Stomach (tissue), 19 donors: ENCODE measurements at places on chromosomes 7 and 10. TPM values are rescaled to one million over a fixed set of nuclear protein-coding genes. Genes with fewer than 3 reads are reported as not detected.
A peak's percentile ranks its signal among the peaks of the same experiment; 100 is the strongest.

DNA sequence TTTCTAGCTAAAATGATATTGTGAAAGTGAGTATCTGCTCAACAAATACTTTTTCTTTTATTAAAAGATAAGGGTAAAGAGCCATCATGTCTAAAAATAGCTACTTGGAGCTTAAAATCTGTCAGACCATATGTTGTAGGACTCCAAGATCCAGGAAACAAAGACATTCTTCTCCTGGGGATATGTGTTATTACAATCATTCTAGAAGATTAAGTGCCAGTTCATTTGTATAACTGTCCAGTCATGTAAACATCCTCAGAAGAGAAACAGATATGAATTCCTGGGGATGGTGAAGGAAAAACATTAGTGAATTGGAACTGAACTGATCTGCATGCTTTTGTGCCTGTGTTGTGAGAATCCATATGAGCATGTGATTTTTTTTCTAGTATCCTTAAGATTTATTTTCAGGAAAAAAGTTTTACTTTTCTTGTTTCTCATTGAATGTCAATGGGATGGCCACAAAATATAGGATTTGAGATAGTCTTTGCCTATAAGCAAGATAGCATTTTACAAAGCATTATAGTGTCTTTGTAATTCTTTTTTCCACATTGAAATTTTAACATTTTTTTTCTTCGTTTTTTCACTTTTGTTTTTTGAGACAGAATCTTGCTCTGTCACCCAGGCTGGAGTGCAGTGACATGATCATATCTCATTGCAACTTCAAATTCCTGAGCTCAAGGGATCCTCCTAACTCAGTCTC is 14.4 kb upstream of the MTERF1 start:
- no peaks in the 10 kb centered on the region for H3K4me1 ChIP-seq
- no peaks in the 10 kb centered on the region for H3K27me3 ChIP-seq
- H3K27ac ChIP-seq, result no peak overlapping the region
- no peak overlapping the region for H3K4me3 ChIP-seq
- peak; percentile 12 for DNase-seq

- H3K27me3 ChIP-seq, result no peaks in the 10 kb centered on the region
- no peak overlapping the region for H3K27ac ChIP-seq
- H3K36me3 ChIP-seq, result no peaks in the 10 kb centered on the region
- no peak for DNase-seq
- no peaks in the 10 kb centered on the region for H3K4me1 ChIP-seq
- no peak overlapping the region for H3K4me3 ChIP-seq
Observed at GRCh38 chr10:110695539-110695886, 51.4 kb downstream of the RBM20 start.

GRCh38 chr10:121633056-121633455 is 34.8 kb upstream of the FGFR2 start:
- no peaks in the 10 kb centered on the region for H3K27me3 ChIP-seq
- H3K27ac ChIP-seq, result no peak overlapping the region
- no peaks in the 10 kb centered on the region for H3K4me1 ChIP-seq

DNA sequence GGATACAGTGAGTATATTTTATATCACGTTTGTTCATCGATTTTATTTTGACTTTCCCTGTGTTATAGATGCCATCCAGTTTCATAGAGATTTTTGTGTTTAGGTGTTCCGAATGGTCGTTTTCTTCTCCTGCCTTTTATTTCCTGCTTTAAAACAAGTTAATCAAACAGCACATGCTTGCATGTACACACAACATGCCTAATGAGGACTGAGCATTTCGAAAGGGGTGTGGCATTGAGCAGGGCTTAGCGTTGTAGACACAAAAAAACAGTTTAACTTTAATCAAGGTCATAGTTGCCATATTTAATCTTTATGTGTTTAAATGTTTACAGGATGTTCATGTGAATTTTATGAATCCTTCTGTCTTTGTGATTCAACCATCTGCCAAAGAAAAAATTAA is 430.5 kb upstream of the GALNT17 start:
- H3K4me3 ChIP-seq, result no peak overlapping the region
- DNase-seq, result no peak
- peaks cover 15% of the 10 kb centered on the region for H3K36me3 ChIP-seq
- no peak overlapping the region for H3K27ac ChIP-seq
- no peaks in the 10 kb centered on the region for H3K27me3 ChIP-seq

DNA sequence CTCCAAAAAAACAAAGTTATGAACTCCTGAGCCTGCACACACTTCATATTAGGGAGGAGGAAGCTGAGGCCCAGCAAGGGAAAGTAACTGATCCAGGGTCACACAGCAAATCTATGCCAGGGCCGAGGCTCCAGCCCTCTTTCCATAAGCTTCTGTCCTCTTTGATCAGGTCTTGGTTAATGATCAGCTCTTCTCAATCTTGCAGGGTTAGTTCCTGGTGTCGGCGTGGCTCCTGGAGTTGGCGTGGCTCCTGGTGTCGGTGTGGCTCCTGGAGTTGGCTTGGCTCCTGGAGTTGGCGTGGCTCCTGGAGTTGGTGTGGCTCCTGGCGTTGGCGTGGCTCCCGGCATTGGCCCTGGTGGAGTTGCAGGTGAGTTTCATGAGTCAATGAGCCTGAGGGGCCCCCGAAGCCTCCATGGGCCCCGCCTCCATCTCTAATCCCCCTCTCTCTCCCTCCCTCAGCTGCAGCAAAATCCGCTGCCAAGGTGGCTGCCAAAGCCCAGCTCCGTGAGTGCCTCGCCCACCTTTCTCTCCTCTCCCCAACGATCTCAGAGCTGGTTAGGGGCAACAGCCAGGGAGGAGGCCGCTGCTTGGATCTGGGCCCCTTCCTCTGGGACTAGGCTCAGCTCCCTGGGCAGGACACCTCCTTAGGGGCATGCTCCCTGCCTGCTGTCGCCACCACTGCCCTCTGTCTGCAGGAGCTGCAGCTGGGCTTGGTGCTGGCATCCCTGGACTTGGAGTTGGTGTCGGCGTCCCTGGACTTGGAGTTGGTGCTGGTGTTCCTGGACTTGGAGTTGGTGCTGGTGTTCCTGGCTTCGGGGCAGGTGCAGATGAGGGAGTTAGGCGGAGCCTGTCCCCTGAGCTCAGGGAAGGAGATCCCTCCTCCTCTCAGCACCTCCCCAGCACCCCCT is 23.7 kb upstream of the LIMK1 start:
- no peak overlapping the region for H3K4me3 ChIP-seq
- H3K27me3 ChIP-seq, result no peaks in the 10 kb centered on the region
- H3K4me1 ChIP-seq, result peaks cover 47% of the 10 kb centered on the region
- peak; percentile 96 for DNase-seq
- peak overlapping the region; percentile 95 for H3K27ac ChIP-seq
- peaks cover 22% of the 10 kb centered on the region for H3K36me3 ChIP-seq

The KIN gene
- 4.1 TPM for total RNA-seq

The ARHGAP22 gene
- total RNA-seq, result 2.3 TPM

The SUN3 gene
- not detected for total RNA-seq
